ENCODE measurements at places on chromosomes 5 and 9.

DNA sequence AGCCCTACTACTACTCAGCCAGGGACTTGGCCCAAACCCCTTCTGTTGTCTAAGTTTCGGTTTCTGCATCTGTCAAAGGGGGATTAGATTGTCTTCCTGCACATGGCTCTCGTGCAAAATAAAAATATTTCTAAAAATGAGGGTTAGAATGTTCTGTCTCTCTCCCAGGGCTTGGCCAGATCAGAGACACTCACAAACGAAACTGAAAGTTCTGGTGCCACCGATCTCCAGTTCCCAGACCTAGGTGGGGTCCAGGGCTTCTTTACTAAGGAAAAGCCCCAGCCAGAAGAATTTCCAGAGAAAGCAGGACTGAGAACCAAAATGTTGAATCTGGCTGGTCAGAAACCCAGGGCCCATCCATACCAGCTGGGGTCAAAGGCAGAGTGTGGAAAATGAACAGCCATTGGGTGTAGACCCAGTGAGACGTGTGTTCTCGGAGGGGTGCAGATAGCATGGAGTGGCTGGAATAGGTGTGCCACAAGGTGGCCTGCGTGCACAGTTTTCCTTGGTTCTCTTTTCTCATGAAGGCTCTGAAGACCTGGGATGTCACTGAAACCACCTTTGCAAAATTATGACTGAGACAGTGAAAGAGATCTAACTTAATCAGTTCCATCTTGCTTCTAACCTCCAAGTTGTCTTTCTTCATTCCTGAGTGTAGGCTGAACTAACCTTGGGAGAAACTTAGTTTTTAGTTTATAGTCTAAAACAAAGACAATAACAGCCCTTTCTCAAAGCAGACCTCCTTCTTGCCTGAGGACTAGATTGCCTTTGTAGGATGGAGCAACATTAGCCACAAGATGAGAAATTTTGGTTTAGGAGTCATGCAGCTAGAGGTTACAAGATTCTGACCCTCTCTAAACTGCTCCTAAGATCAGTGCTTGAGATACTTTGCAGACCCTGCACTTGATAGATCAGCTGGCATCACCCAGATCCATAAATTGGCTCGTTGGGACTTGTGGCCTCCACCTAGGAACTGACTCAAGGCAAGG, 2.3 kb upstream of the SLC23A1 start:
- DNase-seq, result peak; percentile 63

DNA sequence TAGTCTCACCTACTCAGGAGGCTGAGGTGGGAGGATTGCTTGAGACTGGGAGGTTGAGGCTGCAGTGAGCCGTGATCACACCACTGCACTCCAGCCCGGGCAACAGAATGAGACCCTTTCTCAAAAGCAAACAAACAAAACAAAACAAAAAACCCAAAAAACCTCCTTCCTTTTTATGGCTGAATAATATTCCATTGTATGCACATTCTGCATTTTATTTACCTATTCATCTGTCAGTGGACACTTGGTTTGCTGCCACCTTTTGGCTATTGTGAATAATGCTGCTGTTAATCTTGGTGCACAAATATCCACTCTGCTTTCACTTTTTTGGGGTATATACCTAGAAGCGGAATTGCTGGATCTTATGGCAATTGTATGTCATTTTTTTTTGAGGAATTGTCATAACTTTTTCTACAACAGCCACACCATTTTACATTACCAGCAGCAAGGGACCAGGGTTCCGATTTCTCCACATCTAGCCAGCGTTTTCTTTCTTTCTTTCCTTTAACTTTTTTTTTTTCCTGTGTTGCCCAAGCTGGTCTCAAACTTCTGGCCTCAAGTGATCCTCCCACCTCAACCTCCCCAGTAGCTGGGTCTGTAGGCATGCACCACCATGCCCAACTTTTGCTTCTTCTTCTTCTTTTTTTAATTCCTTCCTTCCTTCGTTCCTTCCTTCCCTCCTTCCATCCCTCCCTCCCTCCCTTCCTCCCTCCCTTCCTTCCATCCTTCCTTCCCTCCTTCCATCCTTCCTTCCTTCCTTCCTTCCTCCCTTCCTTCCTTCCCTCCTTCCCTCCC, 30.6 kb downstream of the NKX2-5 start:
- DNase-seq, result peak; percentile 51

- DNase-seq, result no peak
These were observed 26.5 kb downstream of the C9orf85 start for GRCh38 chr9:71937898-71938297.

DNA sequence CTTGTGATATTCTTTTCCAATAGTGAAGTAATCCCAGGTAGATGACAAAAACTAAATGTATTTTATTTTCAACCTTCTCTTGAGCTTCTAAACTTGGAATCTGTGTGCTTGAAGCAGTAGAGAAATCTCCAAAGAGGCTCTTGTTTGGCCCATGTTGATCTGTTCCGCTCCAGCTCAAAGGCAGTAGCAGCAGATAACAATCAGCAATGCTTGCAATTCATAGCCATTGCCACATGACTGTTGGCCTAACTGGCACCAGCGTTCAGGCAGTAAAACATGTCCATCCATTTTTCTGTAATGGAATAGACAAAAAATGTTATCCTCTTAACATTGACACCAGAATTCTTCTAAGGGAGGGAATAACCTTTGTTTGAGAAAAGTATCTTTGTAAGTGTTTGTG, 270.7 kb upstream of the MSX2 start:
- DNase-seq, result no peak

DNA sequence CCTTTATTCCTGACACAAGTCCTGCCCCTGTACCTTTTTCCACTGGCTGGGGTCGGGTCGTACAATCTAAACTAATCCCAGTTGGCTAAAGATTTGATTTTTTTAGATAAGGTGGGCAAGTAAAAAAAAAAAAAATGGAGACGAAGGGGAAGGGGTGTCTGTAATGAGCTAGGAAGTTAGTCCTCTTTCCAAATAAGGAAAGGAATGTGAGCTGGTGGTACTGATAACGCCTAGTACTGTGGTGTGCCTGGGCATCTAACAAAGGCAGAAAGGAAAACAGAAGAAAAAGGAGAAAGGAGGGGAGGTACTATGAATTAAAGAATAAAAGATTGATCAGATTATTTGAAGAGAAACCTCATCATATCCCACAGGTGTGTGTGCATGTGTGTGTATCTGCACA, 21.3 kb downstream of the PRDM9 start:
- no peak for DNase-seq

- peak; percentile 87 for DNase-seq
These were observed 44.6 kb upstream of the SEMA4D start for GRCh38 chr9:89542401-89543021.

DNA sequence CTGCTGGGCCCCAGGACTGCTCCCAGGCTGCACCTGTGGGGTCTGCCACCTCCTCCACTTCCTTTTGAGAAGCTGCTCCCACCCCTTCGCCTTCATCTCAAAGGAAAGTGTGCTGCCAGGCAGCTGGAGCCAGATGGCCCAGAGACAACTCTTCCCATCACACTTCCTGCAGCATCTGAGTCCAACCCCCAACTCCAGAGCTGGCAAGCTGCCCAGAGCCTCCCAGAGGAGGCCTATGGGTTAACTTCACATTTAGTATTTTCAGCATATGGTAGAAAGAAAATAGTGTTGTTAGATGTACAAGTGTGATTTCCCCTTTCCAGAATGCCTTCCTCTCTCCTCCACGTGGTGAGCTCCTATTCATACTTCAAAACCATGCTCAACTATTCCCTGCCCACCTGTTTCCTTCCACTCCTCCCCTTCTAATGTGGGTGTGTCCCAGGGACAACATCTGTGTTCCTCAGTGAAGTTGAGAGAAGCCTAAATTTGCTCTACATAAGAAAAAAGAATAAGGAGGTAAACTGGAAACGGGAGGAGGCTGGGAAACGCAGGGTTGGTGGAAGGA, 38.6 kb upstream of the KCNMB1 start:
- no peak for DNase-seq

GRCh38 chr9:101601904-101602765, 7.4 kb upstream of the PPP3R2 start:
- DNase-seq, result peak; percentile 34

DNA sequence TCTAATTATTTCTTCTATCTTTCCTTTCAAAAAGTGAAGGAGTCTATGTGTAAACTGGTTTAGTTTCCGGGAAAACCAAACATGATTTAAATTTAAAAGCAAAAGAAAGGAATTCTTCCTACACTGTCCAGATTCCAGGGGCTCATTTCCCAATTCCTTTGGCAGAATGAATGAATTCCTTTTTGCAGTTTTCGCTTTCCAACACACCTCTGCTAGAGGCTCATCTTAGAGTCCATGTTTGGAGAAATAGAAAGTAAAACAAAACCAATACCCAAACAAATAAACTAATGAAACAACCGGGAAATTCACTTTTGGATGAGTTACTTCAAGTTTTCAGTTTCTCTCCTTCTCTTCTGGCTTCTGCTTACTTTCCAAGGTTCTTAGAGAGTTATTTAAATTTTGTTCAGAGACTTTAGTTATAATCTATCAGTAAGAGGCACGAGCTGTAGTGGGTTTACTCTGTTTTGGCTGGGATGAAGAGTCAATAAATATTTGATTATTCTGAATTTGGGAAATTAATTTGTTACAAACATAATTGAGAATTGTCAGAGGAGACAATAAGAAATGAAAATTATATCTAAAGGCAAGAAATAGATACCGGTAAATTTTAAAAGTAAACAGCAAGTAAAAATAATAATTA, 365.0 kb upstream of the CDH9 start:
- DNase-seq, result no peak

DNA sequence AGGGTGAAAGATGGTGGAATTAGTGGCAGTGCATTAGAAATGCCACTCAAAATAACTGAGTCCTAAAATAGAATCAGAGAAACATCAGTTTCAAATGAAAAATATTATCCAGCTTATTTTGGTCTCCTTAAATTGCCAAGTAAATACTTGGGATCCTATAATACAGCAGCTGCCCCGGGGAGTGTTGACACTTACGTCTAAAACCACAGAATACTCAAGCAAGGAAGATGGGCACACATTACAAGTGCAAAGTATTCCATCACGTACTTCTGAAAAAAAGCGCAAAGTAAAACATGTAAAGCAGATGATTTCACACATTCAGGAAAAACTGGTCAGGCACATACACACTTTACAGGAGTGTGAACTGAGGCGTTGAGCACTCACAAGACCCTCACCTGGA, 2.4 kb upstream of the ARHGEF37 start:
- DNase-seq, result no peak

DNA sequence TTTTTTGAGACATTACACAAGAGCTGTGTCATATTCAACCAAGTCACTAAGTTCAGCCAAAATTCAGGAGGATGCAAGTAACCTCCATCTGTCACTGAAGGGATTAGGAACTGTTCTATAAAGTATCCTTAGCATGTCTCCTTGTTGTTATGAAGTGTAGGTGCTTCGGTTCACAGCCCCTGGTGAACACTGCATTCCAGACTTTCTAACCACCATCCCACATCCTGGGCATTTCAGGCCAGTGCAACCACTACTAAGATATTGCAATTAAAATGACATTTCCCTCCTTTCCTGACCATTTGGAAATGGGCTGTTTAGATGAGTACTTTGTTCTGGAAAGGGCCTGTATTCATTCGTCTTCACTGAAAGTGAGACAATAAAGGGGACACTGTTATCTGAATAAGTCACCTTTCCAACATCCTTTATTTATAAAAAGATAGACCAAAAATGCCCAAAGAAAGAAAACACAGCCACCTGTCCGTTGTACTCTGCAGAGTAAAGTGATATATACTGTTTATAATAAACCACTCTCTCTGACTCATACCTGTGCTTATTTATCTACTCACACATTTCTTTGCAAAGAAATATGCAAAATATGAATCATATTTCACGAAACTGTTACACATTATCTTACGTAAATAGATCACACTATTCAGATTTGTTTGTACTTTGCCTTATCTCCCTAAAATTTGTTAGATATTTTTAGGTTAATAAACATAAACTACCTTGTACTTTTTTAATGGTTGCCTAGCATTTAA, 861.9 kb downstream of the CDH18 start:
- no peak for DNase-seq

DNA sequence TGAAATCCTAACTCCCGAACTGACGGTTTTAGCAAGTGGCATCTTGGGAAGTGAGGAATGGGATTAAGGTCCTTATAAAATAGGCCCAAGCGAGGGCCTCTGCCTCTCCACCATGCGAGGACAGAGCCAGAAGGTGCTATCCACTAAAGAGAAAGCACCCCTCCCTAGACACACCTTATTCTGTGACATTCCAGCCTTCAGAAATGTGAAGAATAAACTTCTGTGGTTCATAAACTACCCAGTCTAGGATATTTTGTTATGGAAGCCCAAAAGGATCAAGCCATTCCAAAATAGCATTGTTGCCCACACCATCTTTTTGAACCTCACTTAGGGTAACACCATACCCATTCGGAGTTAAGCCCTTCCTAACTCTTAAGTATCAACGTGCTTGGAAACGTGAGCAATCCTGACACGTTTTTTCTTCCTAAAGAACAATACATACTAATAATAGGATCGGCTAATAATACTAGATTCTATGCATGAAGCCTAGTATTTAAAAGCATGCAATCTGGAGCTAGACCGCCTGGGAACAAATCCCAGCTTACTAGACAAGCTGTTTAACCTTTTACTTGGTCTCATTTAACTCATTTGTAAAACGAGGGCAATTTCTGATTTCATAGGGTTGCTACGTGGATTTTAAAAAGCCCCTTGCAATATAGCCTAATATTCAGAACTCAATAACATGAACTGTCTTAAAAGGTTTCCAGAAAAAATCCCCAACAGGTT, 1.1 kb upstream of the SMC2 start:
- peak; percentile 22 for DNase-seq

GRCh38 chr5:142944140-142944539, 174.0 kb downstream of the ARHGAP26 start:
- DNase-seq, result no peak

DNA sequence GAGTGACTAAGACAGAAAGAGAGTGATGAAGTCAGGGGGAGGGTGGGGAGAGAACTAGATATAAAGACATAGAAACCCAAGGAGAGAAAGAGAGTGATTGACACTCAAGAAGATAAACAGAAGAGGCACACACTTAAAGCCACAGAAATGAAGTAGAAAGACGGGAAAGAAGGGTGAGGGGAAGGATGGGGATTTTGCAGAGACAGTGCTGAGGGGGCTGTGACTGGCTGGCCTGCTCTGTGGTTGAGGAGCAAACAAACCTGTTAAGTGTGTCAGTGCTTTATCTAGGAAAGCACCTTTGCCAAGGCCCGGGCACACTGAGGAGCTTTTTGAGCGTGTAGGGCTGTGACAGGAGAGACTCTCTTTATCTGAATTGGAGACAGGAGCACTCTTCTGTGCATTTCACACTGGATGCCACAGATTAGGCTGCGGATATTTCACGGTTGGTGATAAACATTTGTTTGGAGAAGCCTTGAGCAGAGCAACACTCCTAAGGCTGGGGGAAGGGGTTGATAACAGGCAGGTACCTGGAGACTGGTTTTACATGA, 109.1 kb downstream of the DOCK2 start:
- DNase-seq, result no peak

GRCh38 chr9:130549093-130549735, 30.2 kb upstream of the FUBP3 start:
- DNase-seq, result peak; percentile 58

All from OCI-LY7 (cell line).